ENCODE measurements at places on chromosomes 6 and 20. TPM values are rescaled to one million over a fixed set of nuclear protein-coding genes. Genes with fewer than 3 reads are reported as not detected.

DNA sequence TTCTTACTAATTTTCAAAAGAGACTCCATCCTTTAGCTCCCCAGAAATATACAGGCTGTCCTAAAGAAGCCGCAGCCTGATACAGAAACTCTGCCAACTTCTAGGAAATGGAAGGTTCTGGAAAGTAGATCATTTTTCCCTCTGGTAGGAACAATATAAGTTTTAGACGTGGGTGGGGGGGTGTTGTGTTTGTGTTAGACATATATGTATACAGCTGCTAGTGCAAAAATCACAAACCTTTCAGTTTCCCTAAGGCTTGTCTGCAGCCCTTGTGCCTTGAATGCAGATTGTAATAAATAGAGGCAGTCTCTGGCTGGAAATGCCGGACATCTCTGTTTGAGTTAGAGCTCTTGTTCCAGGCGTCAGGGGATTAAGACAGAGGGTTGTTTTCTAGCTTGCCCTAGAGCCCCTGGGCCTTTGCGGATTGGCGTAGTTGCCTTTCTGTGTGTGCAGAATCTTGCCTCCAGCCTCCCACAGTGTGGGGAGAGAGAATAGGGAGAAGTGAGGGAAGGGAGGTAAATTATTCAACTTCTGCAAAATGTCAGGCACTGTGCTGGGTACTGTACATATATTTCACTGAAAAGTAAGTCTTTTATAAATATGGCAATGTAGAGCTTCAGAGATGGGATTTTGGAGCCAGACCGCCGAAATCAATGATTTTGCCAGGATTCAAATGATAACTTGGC, 269.7 kb downstream of the PRL start:
- no peak for DNase-seq

DNA sequence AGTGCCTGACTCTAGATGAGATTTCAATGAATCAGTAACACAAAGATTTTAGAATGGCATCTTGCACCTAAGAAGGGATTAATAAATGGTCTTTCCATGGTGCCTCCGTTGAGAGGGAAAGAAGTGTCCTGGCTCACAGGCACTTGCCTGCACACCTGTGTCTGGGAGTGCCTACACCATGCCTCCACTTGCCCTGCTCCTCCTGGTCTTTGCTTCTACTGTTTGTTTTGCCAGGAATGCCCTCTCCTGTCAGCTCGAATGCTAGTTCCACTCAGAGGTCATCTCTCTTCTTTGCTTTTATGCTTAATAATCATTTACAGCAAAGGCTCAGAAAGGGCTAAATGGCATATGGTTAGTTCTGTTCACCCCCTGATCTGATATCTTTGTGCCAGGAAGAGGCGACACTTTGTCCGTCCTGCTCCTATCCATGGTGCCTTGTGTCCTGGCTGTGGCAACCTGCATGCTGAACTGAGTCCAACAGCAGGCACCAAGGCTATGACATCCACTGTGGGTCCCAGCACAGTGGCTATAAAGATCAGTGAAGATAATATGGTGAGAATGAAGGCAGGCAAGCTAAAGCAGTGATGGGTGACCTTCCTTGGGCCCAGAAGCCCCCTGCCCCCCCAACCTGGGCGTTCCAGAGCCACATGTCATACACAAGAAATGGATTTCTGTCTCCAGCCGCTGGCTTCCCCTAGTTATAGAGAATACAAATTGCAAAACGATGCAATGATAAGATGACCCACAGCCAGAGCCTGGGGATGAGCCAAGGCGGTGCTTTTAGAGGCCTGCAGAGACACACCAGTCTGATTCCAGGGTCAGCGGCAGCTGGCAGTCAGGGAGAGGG, 1.4 kb downstream of the C6orf132 start:
- DNase-seq: no peak

- DNase-seq: no peak
These were observed 107.7 kb upstream of the DTNBP1 start for GRCh38 chr6:15770347-15771143.

The UST gene
- 30.9 TPM for total RNA-seq

The ESR1 gene
- total RNA-seq: 9.6 TPM
